Testis (tissue), 5 donors: ENCODE measurements at places on chromosomes 3 and 15.

DNA sequence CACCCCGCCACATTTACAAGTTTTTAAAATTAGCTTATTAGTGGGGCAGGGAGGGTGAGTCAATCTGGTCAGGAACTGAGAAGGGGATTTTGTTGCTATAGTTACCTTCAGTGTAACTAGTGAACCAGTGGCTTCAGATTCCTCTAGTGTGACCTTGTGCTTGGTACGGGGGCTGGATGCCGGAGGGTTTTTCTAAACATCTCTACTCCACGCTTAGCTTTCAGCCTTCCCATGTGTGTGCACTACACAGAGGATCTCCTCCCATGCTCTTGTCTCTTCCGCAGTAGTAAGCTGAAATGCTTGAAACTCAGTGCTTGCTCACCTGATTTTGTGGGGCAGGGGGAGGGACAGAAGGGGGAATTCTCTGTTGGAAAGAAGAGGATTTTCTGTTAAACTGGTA, 67.9 kb upstream of the AKAP13 start:
- H3K27me3 ChIP-seq, result no peaks in the 10 kb centered on the region
- no peaks in the 10 kb centered on the region for H3K36me3 ChIP-seq
- no peak overlapping the region for H3K27ac ChIP-seq
- H3K4me1 ChIP-seq, result no peaks in the 10 kb centered on the region
- no peak overlapping the region for H3K4me3 ChIP-seq

- no peaks in the 10 kb centered on the region for H3K27me3 ChIP-seq
- H3K4me3 ChIP-seq, result no peak overlapping the region
- no peaks in the 10 kb centered on the region for H3K36me3 ChIP-seq
- peaks cover 11% of the 10 kb centered on the region for H3K4me1 ChIP-seq
- H3K27ac ChIP-seq, result peak overlapping the region; percentile 81
- peak; percentile 75 for DNase-seq
Observed at GRCh38 chr3:11465744-11466616, 177.7 kb downstream of the VGLL4 start.

DNA sequence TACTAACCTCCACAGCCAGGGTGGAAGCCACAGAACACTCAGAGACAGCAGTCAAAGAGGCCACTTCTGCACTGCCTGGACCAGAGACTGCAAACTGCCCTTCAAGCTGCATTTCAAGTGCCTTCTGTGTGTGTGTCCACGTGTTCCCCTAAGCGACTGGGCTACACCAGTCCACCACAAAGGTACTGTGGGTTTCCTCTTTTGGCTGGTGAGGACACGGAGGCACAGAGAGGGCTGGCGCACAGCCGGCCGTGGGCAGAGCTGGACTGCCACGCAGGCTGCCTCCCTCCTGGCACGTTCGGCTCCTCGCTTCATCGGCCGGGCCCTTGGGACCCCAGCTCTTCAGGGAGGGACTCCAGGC, 60.9 kb downstream of the MGLL start:
- peaks cover 14% of the 10 kb centered on the region for H3K4me1 ChIP-seq
- H3K27me3 ChIP-seq, result no peaks in the 10 kb centered on the region
- H3K27ac ChIP-seq, result peak overlapping the region; percentile 19

GRCh38 chr15:74320352-74321247, 46.8 kb downstream of the CYP11A1 start:
- H3K4me1 ChIP-seq, result peaks cover 41% of the 10 kb centered on the region
- no peaks in the 10 kb centered on the region for H3K27me3 ChIP-seq
- peak; percentile 59 for DNase-seq
- H3K36me3 ChIP-seq, result no peaks in the 10 kb centered on the region

DNA sequence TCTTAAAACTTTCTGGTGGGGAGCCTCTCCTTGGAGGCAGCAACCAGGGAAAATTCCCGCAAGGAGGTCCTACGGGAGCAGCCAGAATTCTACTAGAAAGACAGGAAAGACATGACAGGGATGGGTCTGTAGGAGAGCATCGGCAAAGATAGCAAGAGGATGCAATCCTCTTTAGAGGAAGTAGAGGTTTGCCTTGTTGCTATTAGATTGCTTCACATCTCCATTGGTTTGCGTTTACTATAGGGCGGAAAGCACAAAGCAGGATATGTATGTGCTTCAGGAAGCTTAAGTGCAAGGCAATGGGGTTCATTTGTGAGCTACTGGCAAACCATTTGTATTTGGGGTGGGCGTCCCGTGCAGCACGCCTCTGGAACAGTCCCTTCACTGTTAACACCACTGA, 193.0 kb downstream of the RORA start:
- H3K4me1 ChIP-seq, result peaks cover 4% of the 10 kb centered on the region
- H3K4me3 ChIP-seq, result no peak overlapping the region
- DNase-seq, result no peak

DNA sequence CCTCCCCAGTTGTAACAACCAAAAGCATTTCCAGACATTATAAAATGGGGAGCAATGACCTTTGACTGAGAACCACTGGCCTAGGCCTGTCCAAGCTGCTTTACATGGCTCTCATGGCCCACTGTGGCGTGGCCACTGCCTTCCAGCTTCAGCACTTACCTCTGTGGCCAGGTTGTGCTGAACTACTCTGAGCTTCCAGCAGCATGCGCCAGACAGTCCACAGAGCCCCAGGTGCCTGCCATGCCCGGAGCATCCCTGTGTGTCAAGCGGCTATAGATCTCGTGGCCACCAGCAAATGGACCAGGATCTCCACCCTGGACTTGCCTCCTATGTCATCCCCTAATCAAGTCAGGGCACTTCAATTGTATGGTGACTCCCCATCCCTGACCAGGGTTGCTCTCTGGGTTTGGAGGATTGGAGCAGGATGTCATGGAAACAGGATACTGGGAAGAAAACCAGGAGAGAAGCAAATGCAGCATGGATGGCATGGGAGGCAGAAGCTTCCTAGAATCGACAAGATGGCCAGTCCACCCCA, 199.7 kb downstream of the UACA start:
- no peak for DNase-seq
- no peaks in the 10 kb centered on the region for H3K36me3 ChIP-seq
- no peaks in the 10 kb centered on the region for H3K27me3 ChIP-seq
- H3K4me1 ChIP-seq, result peaks cover 4% of the 10 kb centered on the region
- no peak overlapping the region for H3K4me3 ChIP-seq

- no peak for DNase-seq
- no peaks in the 10 kb centered on the region for H3K36me3 ChIP-seq
- peak overlapping the region; percentile 46 for H3K27ac ChIP-seq
- H3K4me1 ChIP-seq, result peaks cover 35% of the 10 kb centered on the region
- no peak overlapping the region for H3K4me3 ChIP-seq
Observed at GRCh38 chr3:151899996-151900395, 26.6 kb downstream of the SUCNR1 start.

DNA sequence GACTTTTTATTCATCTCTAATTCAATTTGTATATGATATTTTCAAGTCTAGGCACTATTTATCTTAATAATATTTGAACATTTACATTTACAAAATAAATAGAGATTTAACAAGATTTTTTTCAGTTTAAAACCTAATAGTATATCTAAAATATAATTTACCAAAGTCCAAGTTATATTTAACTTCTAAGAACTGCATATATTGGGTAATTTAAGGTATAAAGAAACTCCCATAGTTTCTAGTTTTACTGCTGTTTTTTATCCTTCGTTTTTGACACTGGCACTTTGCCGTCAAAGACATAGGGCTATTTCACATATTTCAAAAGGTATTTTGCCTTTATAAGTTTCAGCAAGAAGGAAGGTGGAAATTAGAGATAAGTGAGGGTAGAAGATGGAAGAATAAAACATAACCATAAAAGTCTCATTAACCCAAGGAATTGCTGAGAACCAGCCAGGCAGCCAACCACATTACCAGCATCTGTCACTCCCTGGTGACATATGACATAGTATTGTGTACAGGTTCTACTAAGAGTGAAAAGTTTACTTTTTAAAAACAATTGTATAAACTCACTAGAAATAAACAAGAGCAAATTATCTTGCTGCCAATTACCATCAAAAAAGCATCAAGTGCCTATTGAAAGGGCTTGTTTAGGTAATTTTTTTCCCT, 251.5 kb downstream of the NSUN3 start:
- H3K4me1 ChIP-seq, result no peaks in the 10 kb centered on the region
- H3K36me3 ChIP-seq, result no peaks in the 10 kb centered on the region
- no peak overlapping the region for H3K27ac ChIP-seq
- no peaks in the 10 kb centered on the region for H3K27me3 ChIP-seq
- DNase-seq, result no peak
